Type B pancreatic cell (in vitro differentiated cells): ENCODE measurements at places on chromosomes 1 and 21.

GRCh38 chr1:62800825-62801306, 16.9 kb downstream of the ATG4C start:
- no peak for DNase-seq

DNA sequence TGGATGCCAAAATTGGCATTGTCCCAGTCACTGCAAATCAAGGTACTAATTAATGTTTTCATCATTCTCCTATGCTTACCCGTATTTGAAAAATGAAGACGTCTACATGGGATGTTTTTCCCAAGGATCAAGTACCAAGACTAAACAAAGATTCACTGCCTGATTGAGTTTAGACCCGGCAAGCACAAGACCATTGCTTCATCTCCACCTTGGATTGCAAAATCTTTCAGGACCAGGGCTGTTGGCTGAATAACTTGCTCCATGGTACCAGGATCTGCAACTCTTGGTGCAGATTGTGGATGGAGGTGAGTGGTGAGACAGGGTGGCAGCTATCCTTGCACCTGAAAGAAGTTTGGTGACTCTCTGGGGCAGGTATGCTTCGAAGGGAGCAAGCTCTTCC, 122.5 kb upstream of the ETS2 start:
- no peak for DNase-seq

DNA sequence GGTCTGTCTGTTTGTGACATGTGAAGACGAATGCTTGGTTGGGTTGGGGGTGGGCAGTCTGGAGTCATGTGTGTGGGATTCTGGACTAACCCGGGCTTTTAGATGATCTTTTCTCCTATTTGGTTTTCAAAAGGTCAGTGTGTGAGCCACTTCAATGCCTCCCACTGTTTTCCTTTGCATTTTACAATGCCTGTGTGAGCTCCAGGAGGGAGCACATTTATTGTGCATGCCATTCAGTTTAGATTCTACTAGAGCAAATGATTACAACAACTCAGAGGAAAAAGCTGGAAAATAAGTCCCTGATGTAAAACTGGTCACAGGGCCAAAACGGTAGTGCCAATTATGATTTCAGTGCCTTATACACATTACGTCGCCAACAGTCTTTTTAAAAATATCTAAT, 90.9 kb downstream of the LYPLAL1 start:
- DNase-seq = no peak

GRCh38 chr21:46553993-46554392, 50.9 kb downstream of the S100B start:
- no peak for DNase-seq

DNA sequence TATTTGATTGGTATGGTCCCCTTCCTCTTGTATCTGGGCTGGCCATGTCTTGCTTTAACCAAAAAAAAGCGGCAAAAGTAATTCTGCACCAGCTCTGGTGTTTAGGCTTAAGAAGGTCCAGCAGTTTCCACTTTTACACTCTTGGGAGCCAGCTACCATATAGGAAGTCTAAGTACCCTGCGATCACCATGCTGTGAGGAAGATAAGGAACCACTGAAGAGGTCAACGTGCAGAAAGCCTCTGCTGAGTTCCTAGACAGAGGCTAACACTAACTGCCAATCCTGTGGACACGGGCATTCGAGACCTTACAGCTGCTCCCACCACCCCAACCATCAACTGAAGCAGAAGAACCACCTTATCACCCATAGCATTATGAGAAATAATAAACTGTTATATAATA, 331.4 kb downstream of the VAV3 start:
- no peak for DNase-seq

DNA sequence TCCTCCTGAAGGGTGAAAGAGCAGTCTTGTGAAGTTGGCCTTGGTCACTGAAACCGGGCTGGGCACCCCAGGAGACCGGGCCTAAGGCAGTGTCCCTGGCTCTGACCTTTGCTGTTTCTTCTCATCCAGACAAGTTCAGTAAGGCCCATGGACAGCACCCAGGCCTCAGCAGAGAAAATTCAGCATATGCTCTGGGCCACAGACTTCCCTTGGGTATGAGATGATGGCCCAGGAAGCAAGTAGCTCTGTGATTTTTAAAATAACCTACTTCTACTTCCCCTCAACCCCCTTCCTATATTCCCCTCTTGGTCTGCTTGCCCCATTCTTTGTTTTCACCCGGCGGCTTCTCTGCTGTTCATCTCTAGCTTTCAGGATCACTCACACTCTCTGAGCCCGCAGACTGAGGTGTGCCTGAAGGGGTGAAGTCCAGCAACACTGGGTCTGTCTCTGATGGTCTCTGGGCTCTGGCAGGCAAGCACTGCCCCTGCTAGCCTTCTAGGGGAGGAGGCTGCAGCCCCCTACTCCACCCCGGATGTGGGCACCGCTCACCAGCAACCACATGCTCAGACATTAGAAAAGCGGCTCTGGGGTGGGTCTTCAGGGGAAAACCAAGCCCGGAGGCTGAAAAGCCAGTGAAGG, 2.9 kb upstream of the GPR25 start:
- no peak for DNase-seq

DNA sequence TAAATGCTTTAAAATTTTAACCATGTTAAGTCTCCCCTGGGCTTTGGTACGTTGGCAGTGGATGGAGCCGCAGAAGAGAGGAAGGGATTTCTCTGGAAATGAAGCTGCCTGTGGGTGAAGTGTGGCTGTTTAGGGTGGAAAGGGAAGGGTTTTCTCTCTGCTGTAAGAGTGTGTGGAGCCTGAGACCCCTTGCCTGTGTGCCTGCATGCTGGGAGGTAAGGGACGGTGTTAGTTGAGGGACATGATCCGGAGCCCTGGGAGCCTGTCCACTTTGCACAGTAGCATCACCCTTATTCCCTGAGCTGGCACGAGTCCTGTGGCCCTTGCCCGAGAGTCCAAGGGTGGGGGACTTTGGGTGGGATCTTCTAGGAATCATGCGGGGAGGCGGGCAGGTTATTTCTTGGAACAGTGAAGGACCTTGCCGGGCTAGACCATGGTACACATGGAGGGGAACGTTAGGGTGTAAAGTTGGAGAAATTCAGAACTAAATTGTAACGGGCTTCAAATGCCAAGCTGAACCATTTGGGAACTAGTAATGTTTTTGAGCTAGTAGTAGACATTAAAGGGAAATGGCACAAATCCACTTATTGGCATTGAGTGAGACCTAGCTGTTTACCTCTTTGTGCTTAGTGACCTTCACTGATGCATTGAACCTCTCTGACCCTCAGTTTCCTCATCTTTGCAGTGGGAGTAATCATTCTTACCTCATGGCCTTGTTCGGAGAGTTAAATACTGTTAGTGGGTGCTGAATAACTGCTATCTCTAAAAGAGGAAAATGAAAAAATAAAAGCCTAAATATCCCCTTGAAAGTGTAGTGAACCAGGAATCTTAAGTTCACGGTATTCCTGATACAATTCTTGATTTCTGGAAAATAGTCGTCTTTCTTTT, 3.5 kb downstream of the GALNT2 start:
- DNase-seq = no peak

GRCh38 chr1:59029411-59030167, 245.7 kb upstream of the JUN start:
- no peak for DNase-seq

DNA sequence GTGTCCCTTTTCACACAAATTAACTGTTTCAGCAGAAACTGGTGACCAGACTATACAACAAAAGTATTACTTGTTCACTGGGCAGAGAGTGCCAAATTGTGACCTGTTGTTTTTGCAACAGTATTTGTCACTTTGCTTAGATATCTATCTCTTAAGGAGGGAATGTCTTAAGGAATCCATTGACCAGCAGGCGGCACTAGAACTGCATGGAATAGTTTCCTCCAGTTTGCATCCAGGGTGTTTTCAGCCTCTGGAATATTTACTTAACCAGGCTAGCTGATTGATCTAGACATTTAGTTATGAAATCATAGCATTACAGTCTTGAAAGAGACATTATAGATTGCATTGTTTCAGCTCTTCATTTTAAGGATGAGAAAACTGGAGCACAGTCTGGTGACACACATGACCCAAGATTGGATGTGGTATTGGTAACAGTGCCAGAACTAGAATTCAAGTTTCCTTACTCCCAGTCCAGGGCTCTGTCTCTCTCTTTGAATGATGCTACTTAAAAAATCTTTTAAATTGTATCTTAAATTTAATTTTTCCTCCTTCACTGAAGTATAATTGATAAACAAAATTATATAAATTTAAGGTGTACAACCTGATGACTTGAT, 16.9 kb downstream of the RPTN start:
- no peak for DNase-seq

DNA sequence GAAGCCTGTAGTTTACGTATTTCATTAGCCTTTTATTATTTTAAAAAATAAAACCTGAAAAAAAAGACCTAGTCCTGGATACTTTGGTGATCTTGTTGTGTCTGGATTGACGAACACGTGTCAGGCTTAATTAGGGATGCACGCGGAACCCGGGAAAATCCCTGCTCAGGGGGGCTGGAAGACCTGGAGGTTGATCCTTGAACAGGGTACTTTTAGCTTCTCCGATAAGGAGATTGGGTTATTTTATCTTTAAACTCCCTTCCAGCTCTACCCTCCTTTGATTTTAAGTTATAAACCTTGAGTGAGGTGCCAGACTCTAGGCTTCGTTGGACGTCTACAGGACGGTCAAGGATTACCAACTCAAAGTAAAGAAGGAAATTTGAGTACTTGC, 552 bp upstream of the ZNF691 start:
- DNase-seq = no peak

DNA sequence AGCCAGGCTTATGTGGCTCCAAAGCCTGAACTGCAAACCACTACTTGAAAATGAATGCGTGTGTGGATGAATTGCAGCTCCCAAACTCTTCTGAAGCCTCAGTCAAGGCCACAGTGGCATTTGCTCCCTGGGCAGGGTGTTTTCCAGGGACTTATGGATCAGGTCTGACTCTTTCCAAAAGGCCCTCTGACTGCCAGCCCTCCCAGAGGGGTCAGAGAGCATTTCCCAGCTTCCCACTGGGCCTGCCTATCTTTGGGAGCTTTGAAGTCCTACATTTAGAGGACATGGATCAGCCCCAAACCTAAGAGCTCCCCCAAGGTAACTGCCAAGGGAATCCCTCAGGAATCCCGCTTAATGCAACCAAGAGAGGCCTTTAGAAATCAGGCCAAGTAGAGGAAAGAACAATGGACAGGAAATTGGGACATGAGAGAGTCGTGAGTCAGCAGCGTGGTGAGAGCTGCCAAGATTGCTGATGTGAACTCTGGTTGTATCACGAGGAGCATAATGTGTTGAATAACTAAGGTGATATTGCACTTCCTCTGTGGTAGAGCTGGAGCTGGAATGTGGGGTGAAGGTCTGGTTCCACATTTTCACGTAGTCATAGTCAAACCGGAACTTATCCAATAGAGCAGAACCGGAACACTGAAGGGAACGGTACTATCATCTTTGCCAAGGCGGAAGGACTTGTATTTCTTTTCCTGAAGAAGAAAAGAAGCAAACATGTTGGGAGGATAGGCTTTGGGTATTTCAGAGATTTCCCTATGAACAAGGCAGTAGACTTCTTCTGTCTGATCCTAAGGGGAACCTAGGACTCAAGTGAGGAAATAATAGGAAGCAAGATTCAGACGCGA, 99.4 kb upstream of the JUN start:
- no peak for DNase-seq

DNA sequence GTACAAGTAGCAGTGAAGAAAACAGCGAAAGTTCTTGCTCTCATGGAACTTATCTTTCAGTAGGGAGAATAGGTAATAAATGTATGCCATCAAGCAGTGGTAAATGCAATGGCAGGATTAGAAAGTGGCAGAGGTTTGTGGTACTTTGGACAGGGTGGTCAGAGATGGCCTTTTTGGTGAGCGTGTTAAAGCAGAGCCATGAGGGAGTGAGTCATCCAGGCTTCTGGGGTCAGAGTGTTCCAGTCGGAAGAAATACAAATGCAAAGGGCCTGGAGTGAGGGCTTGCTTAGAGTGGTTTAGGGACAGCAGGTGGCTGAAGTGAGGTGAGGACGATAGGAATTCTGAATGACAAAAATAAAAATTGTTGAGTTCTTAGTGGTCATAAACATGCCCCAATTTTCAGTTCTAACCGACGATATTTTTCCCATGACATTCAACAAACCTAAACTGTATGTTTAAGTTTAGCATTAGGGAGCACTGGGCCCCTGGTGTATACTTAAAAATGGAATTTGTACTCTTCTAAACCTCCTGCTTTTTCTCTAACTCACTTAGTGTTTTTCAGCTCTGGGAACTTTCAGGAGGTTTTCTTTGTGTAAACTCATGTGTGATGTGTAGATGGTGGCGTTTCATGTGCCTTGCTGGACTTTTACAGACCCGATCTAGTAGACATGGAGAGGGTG, 78.2 kb downstream of the MACF1 start:
- no peak for DNase-seq

DNA sequence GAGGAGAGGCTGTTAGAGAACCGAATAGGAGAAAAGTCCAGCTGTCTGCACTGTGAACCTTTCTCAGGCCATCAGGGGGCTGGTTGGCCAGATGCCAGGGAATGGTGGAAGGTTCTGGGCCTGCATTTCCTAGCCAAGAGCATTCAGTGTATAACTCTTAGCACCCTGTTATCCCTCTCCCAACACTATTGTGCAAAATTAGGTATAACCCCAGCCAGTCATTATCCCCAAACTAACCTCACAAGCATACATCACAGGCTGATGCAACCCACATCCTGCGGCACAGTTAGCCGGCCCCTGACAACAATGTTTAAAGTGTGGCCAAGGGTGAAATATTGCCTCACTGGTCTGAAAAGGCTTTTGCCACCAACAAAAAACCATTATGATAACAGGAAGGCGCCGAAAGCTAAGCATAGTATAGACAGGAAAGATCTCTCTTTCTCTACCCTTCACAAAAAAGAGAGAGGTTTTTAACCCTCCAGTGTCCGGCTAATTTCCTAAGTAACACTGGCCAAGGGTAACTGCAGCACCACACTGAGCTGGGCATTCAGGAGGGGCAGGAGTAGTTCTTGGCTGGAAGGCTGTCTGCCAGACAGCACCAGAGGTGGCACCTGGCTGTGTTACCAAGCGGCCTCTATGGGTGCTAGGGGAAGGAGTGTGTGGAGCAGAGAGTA, 77.3 kb upstream of the BCAR3 start:
- no peak for DNase-seq

GRCh38 chr1:66730462-66730861, 21.8 kb upstream of the DYNLT5 start:
- DNase-seq = no peak

DNA sequence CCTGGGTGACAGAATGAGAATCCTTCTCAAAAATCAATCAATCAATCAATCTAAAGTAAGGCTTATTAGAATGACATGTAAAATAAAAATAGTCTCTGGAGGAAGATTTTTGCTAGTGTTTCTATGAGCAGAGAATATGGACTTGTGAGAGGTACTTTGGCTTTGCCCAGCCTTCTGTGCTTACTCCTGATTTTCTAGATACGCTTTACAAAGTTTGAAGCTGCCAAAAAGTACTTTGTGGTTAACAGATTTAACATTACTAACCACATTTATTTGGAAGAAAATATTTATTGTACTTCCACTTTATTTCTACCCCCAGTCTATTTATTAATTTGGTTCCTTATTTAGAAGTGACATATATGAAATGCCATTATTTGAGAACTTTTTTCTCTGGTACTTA, 41.0 kb downstream of the CEP350 start:
- no peak for DNase-seq

GRCh38 chr1:37901191-37901892, 42.0 kb upstream of the MTF1 start:
- no peak for DNase-seq

- DNase-seq = no peak
Observed at GRCh38 chr1:195328681-195329080, 1279.6 kb downstream of the KCNT2 start.

- no peak for DNase-seq
Observed at GRCh38 chr21:43376478-43376882, 50.5 kb downstream of the SIK1 start.

GRCh38 chr1:209456878-209457277, 126.6 kb upstream of the CAMK1G start:
- no peak for DNase-seq

GRCh38 chr1:47572731-47573430, 135.0 kb downstream of the FOXD2 start:
- DNase-seq = no peak
